GM23338 (cell line): ENCODE measurements at places on chromosomes 1 and 21.

- H3K4me1 ChIP-seq: no peaks in the 10 kb centered on the region; the same call in 1 of the 2 replicates
- H3K27me3 ChIP-seq: no peaks in the 10 kb centered on the region
- H3K4me3 ChIP-seq: no peak overlapping the region
- no peaks in the 10 kb centered on the region for H3K36me3 ChIP-seq
- no peak for DNase-seq
- H3K27ac ChIP-seq: no peak overlapping the region
Measured at GRCh38 chr1:159838715-159839114, 12.0 kb downstream of the SLAMF8 start.

GRCh38 chr1:61152469-61153105 is 70.2 kb downstream of the NFIA start:
- H3K27me3 ChIP-seq: no peaks in the 10 kb centered on the region
- H3K4me3 ChIP-seq: no peak overlapping the region
- H3K4me1 ChIP-seq: peaks cover 11% of the 10 kb centered on the region; the same call in 1 of the 2 replicates
- H3K36me3 ChIP-seq: no peaks in the 10 kb centered on the region
- DNase-seq: no peak

DNA sequence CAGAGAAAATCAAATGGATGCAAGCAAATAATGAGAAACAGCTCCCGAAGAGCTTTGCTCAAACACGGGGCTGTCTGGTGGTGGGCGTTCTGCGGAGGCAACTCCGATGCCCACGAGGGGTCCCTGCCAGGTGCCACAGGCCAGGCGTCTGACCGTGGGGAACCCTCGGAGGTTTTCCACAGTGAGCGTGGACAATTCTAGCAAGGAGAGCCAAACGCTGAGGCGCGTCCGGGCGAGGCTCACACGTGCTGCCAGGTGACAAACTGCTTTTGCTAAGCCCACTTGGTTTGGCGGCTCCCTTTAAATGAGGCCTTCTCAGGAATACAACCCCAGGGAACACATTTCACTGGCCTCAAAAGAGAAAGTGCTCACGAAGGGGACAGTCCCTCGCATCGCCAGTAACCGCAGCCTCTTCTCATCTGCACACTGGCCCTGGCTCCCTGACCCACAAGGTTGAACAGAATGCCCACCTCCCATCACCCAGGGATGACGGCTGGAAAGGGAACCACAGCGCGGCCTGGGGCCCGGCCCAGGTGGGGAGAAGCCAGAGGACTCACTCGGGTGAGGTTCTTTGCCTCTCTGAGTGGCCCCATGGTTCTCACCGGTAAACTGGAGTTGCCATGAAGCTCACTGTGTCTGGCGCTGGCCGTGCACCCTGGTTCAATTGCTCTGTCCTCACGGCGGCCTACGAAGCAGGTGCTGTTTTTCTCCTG is 97.4 kb downstream of the PRDM16 start:
- H3K27me3 ChIP-seq: no peaks in the 10 kb centered on the region
- H3K27ac ChIP-seq: no peak overlapping the region
- no peaks in the 10 kb centered on the region for H3K36me3 ChIP-seq
- no peak overlapping the region for H3K4me3 ChIP-seq
- no peak for DNase-seq

DNA sequence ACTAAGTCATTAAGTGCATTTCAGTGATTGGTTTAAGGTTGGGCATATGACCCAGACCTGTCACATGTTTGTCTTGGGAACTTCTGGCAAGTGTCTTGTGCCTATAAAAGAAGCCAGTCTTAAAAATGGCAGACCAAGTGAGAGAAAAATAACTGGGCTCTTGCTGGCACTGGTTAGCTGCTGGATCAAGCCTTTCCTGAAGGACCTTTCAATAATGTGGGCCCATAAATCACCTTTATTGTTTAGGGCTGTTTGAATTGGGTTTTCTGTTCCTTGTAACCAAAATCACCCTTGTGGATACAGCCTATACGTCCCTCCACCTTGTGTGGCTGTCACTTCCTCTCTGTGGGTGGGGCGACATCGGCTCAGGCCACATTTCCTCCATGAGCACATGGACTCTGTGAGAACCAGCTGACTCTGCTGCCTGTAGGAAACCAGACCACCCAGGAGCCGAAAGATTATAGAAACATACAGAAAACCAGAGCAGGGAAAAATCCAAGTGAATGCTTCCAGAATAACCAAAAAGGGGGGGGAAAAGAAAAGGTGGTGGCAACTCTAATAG is 25.6 kb upstream of the WNT4 start:
- H3K4me3 ChIP-seq: no peak overlapping the region
- H3K36me3 ChIP-seq: no peaks in the 10 kb centered on the region
- no peaks in the 10 kb centered on the region for H3K4me1 ChIP-seq
- no peak for DNase-seq
- H3K27me3 ChIP-seq: no peaks in the 10 kb centered on the region

- H3K27me3 ChIP-seq: no peaks in the 10 kb centered on the region
- H3K36me3 ChIP-seq: no peaks in the 10 kb centered on the region
- DNase-seq: peak; percentile 54
- H3K4me1 ChIP-seq: peaks cover 12% of the 10 kb centered on the region
Measured at GRCh38 chr1:244760471-244760870, 75.0 kb upstream of the COX20 start.
